ENCODE measurements at places on chromosomes 3 and 15.

- DNase-seq = no peak
These were observed 84.5 kb downstream of the ZIC1 start for GRCh38 chr3:147493666-147494065.

- DNase-seq = no peak
These were observed 14.0 kb upstream of the STAC start for GRCh38 chr3:36366308-36366707.

DNA sequence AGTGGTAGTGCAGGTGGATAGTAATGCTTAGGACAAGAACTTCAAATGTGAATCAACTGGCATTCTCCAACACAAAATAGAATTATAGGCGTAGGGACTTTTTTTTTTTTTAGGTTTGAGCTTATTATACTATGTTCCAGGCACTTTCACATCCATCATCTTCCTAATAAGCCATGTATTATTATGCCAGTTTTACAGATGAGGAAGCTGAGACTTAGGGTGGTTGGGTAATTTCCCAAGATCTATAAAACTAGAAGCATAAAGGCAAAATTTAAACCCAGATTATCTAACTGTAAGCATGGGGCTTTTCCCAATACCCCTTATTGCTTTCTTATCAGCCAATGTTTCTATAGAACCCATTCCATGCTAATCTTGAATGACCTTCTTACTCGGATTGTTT, 75.1 kb upstream of the ETV5 start:
- DNase-seq = no peak

- no peak for DNase-seq
These were observed 8.7 kb downstream of the HLTF start for GRCh38 chr3:149077628-149078027.

- no peak for DNase-seq
These were observed 202.3 kb downstream of the CADPS start for GRCh38 chr3:62672988-62673313.

GRCh38 chr3:73600293-73600938, 24.3 kb downstream of the PDZRN3 start:
- no peak for DNase-seq

Measured in hematopoietic multipotent progenitor cell treated with erythropoietin and hydrocortisone succinate and interleukin-3 and kit ligand, for 8 days (in vitro differentiated cells).